Activated CD4-positive, alpha-beta T cell treated with anti-CD3 and anti-CD28 coated beads, Interleukin-2, amount 10 ng/mL, durations not matched to agents 24 days and 14 days (primary cell): ENCODE measurements at places on chromosomes 13 and 19. TPM values are rescaled to one million over a fixed set of nuclear protein-coding genes. Genes with fewer than 3 reads are reported as not detected.

Gene SBK2
- total RNA-seq, result not detected in 2 replicates

Gene CTU1
- total RNA-seq, result 12.8 and 13.4 TPM in 2 replicates

Gene ERICH4
- not detected in 2 replicates for total RNA-seq

Gene IQCN
- total RNA-seq, result 2.3 and 3.0 TPM in 2 replicates

Gene GRIK5
- 3.9 and 4.9 TPM in 2 replicates for total RNA-seq

- H3K27me3 ChIP-seq, result no peaks in the 10 kb centered on the region
- no peaks in the 10 kb centered on the region for H3K4me1 ChIP-seq
- no peak overlapping the region for H3K27ac ChIP-seq
- no peak for DNase-seq
- no peak overlapping the region for H3K4me3 ChIP-seq
Measured at GRCh38 chr13:80486402-80486801, 145.5 kb upstream of the SPRY2 start.

- DNase-seq, result no peak
- H3K27ac ChIP-seq, result no peak overlapping the region
- H3K4me3 ChIP-seq, result no peak overlapping the region
- peaks cover 3% of the 10 kb centered on the region for H3K4me1 ChIP-seq
- no peaks in the 10 kb centered on the region for H3K27me3 ChIP-seq
Measured at GRCh38 chr13:32248801-32249200, 66.4 kb downstream of the ZAR1L start.

DNA sequence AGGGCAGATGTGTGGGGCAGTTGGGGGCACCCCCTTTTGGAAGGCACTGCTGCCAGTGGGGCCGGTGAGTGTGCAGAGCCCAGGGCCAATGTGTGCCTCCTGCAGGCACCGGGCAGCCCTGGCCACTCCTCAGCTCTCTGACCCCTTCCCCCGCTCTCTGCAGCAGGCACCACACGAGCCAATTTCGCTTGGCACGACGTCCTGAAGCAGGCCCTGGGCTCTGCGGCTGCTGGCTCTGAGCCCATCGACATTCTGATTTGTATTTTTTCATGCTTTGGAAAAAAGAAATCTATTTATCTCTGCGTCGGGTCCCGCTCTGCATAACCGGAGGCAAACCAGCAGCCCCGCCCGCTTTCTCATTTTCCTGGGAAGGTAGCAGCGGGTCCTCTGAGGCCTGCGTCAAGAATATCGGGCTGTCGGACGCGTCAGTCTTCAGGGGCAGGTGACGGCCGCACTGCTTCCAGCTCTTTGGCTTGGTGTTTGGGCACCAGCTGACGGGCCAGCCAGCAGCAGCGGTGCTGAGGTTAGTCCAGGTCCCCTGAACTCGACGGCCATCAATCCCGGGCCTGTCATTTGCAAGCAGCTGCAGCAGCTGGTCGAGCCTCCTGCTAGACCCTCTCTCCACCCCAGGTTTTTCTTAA, 134.3 kb downstream of the KDM4B start:
- DNase-seq, result no peak
- H3K4me1 ChIP-seq, result no peaks in the 10 kb centered on the region
- no peak overlapping the region for H3K27ac ChIP-seq
- H3K4me3 ChIP-seq, result no peak overlapping the region
- peaks cover 35% of the 10 kb centered on the region for H3K36me3 ChIP-seq

GRCh38 chr13:93769607-93770006, 543.0 kb downstream of the GPC6 start:
- no peak overlapping the region for H3K4me3 ChIP-seq
- no peak overlapping the region for H3K27ac ChIP-seq
